Right renal cortex interstitium (tissue), 3 donors: ENCODE measurements at places on chromosomes 12 and 14.

GRCh38 chr14:96162741-96163140, 41.9 kb upstream of the BDKRB2 start:
- DNase-seq: no peak

- no peak for DNase-seq
Observed at GRCh38 chr12:111076611-111077451, 156.5 kb upstream of the MYL2 start.

DNA sequence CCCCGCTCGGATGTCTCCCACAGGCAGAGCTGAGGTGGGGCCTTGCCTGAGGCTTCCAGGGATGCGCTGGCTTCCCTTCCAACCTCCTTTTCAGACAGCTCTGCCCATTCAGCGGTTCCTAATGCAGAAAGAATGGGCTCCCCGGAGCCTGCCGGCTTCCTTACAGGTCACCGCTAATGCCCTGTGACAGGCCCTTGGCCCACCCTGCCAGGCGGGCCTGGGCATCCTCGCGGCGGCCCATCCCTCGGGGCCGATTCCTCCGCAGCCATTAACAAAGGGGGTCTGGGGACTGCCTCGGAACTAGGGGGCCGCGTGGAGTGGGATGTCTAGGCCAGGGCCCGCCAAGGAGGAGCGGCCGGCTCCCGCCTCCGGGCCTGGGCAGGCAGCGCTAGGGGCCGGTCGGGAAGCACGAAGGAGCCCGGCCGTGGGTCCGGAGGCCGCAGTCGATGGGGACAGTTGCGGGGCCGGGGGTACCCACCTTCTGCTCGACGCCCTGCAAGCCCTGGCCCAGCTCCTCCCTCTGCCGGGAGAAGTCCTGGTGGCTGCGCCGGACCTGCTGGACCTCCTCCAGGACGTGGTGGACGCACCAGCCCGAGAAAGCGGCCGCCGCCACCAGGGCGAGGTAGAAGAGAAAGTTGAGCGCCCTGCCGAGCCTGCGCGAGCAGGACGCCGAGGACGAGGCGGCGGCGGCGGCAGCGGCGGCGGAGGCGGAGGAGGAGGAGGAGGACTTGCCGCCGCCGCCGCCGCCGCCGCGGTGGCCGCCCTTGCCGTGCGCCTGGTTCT, 738 bp downstream of the CKAP4 start:
- no peak for DNase-seq

GRCh38 chr14:36245223-36245622, 68.7 kb upstream of the PTCSC3 start:
- no peak for DNase-seq

DNA sequence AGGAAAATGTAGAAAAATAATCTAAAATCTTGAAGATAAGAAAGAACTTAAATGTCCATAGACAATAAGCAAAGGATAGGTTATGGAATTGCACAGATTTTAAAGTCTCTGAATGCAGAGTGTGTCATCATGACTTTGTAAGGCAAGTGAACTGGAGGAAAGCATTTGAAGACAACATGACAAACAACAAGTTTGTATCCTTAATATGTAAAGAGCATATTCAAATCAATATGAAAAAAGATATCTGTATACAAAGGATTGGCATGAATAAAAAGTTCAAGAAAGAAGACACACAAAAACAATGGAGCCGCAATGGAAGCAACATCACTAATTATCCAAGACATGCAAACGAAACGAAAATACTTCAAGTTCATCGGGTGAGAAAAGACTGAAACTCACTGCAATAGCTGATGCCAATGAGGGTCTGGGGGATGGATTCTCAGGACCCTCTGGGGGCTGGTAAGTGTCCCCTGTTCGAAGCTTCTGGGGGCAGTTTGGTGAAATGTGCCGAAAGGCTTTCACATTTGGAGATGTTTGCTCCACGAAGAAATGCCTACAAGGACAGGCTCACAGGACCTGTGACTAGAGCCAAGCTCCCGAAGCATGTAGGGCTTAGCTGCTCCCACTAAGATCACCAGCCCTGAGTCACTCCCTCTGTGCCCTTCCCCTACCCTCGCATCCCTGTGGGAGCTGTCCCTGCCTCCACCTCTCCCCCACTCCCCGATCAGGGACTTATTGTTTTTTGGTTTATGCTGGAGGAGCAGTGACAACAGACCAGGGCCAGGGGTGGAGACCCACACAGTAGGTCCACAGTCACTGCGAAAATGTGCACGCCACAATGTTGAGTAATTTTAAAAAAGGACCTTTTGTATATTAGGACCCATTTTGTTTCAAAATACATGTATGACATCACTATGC, 345.7 kb upstream of the SFSWAP start:
- no peak for DNase-seq

DNA sequence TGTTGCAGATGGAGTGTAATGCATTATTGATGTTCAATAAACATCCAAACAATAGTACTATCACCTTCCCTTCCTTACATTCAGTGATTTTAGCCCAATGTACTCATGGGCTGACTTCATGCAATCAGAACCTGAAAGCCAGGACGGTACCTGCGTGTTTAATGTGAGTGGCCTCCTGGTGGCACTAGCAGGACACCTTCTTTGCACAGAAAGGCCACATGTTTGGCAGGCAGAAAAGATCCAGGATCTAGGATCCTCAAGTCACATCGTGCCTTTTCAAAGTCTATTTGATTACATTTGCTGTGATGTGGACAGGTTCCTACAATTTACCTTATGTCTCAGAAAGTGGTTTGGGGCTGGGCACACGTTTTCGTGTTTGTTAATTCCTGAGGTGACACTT, 82.9 kb downstream of the NEDD1 start:
- DNase-seq: no peak

DNA sequence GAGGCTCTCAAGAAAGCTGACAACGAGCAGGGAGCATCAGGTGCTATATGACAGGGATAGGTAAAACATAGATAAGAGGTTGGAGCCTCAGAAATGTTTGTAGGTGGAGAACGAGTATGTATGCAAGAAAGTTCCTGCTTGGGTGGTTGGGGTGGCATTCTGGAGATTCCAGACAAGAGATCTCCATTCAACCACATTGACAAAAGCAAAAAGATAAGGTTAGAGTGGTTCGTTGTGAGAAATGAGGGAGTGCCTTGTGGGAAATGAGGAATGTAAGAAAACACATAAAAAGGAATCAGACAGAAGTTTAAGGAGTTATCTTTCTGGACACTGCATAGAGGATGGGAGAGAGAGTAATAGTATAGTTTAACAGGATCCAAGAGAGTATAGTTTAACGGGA, 290.3 kb downstream of the DPF3 start:
- no peak for DNase-seq

DNA sequence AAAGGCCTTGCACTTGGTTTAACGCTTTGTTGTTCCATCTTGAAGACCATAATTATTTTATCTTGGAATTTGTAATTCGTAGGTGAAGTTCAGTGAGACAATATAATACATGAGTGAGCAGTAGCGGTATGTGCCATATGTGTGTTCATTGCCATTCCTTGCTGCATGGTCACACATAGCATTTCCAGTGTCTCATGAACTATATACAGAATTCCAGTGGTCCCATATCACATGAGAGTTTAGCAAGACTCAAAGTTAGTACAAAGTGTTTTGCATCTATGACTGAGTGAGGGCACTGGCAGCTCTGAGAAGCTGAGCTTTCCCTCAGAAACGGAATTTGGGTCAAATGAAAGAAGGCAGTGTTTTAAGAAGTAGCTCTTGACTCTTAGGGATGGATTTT, 359.8 kb downstream of the FOXG1 start:
- no peak for DNase-seq

DNA sequence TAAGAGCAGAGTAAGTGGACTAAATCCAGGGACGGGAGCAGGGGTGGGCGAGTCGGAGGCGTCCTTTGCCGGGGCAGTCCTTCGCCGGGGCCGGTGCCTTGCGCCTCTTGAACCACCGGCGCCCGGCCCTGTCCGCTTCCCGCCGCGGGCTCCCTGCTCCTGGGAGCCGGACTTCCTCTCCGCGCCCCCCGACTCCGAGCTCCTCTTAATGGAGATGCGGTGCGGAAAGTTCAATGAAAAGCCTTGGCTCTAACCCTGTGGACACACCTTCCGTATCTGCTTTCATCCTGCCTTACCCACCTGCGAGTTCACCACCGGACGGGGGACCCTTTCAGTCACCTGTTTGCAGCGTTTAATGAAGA, 412 bp downstream of the FGFR1OP2 start:
- no peak for DNase-seq

- DNase-seq: peak; percentile 66
Observed at GRCh38 chr12:2959192-2959504, at the start of gene TEAD4. TEAD4 (plus strand) TSS chr12:2959397.

- DNase-seq: no peak
Observed at GRCh38 chr12:94994312-94994711, 9.2 kb downstream of the NDUFA12 start.

DNA sequence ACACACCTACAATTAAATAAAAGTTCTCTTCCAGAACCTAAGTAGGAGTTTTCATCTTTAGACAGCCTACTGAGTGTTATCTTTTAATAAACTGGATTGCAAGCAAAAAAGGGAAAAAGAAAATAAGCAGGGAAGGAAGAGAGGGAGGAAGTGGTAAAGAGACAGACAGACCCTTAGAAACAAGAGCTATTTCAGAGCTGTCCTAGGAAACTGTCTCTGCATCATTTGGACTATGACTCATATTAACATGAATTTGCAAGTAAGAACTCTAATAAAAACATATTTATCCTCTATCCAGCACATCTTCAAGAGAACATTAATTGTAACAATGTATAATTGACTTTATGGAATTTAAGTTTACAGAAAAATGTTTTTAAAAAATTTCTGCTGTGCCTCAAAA, 438.8 kb upstream of the USP15 start:
- DNase-seq: no peak

DNA sequence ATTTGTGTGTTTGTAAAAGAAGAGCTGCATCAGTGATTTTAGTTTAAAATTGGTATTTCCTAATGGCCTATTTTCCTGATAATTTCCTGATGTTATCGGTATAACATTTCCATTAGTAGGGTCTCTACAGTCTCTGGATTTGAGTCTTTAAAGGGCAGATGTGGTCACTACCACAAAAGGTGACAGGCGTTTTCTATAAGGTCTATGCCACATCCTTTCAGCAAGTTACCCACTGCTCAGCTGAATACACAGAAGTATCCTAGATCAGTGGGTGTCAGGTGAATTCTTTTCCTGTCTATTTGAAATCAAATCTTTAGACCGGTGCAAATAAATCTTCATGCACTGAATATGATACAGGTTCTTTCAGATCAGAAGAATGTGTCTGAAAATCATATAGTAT, 90.2 kb downstream of the LIN7A start:
- DNase-seq: no peak

GRCh38 chr14:85960756-85961155, 430.8 kb downstream of the FLRT2 start:
- DNase-seq: no peak

DNA sequence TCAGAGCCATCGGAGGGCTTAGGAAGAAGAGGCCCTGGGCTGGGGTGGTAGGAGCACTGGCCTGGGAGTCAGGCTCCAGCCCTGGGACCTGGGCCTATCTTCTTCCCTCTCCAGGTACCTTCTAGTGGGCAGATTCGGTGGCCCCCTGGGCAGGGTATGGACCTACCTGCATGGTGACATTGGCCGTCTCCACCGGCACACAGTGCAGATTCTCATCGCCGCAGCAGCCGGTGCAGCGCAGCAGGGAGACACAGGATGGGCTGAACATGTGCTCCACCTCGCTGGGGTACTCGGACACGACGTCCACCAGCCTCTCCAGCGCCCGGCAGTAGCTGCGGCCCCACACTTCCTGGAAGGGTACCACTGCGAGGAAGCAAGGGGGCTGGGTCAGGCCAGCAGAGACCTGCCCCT, 6.2 kb downstream of the PGF start:
- DNase-seq: no peak

GRCh38 chr12:91704446-91704845, 441.2 kb downstream of the BTG1 start:
- DNase-seq: no peak

DNA sequence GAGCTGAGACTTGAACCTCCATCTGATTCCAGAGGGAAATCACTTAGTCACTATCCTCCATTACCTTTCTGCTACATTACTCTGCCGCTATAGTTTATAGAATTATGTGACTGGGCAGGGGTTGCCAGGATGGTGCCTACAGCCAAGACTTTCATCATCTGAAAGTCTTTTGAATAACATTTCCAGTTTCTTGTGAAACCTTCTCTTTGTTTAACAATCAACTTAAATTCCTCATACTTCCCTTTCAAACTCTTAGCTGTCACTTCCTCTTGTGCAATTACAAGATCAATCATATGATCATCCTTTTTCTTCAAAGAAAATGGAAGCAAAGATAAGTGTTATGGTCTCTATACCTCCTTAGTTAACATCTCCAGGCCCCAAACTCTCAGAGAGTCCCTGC, 25.4 kb upstream of the PELI2 start:
- DNase-seq: no peak

DNA sequence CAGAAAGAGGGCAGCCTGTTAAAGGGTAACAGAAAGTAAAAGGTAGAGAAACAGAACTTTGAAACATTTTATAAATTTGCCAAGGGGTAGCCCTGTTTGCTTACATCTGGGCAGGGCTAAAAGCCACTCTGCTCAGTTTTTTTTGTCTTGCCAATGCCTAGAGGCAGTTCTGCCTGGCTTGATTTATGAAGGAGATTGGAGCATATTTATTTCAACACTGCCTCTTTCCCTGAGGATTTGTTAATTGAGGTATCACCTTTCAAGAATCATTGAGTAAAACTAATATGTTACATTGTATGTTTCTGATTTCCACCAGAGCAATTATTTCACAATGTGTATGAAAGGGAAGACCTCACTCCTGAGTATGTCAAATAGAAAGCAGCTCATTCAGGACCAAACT, 160.8 kb downstream of the GXYLT1 start:
- DNase-seq: no peak

DNA sequence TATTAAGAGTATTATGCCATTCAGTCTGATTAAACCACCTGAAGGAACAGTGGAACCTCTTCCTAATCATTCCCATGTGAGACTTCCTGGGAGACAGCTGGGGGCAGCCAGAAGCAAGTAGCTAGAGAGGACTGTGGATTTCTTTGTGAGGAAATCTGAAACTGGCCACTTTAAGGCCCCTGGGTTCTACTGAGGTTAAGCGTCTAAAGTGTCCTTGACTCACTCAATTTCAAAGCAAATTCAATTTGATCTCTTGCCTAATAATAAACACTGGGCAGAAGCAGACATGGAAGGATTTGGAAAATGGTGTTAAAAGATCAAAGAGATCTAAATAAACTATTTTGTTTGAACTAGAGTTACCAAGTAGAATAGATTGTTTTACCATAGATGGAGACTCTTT, 909.9 kb downstream of the NRXN3 start:
- DNase-seq: no peak

GRCh38 chr12:117370588-117370987, 9.2 kb upstream of the NOS1 start:
- no peak for DNase-seq
